B cell (primary cell): ENCODE measurements at places on chromosomes 4 and X. TPM values are rescaled to one million over a fixed set of nuclear protein-coding genes. Genes with fewer than 3 reads are reported as not detected.

PCYT1B gene
- 0.12 TPM in 1 of 2 replicates, not detected in the other for polyA plus RNA-seq

GRCh38 chr4:88756149-88756548 is 58.5 kb upstream of the NAP1L5 start:
- no peak for DNase-seq

ELF4 gene
- 24.7 and 25.1 TPM in 2 replicates for polyA plus RNA-seq

- no peak for DNase-seq
Observed at GRCh38 chr4:28788929-28789490, 1928.4 kb downstream of the STIM2 start.

GRCh38 chr4:175531405-175532091 is 280.5 kb downstream of the GPM6A start:
- no peak for DNase-seq
